ENCODE measurements at places on chromosomes 6 and 20.

DNA sequence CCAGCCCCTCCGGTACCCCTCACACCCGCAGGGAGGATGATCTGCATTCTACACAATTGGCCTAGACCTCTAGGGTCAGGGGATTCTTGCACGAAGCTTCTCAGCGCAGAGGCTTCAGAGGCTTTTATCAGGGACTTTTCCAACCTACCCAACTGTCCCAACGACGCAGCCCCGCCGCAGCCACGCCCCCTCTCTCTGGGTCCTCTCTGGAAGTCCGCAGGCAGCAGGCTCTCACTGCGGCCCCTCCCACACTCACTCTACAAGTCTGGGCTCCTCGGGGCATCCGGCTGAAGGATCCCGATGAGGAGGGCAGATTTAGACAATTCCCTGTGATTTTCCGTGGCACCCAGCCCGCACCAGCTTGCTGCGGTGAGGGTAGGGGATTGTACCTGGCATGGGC, 227.7 kb upstream of the RNF24 start:
- H3K4me1 ChIP-seq: no peaks in the 10 kb centered on the region
- peak; percentile 38 for DNase-seq
- H3K27ac ChIP-seq: no peak overlapping the region
- no peak overlapping the region for H3K4me3 ChIP-seq

DNA sequence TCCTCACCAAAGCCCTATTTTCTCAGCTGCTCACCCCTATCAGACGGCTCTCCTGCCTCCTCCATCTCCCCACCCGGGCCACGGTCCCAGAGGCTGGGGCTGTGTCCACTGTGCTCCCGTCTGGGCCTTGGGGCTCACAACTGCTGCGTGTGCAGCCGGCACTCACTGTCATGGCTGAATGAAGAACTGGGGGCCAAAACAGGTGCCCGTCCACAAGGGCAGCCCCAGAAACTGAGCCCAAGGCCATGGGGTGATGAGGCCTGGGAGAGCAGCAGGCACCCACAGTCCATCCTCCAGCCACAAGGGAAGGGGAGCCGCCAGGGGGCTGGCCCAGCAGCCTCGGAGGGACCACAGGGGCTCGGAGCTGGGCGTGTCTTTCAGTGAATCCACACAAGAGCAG, 159.5 kb downstream of the DLL1 start:
- H3K4me1 ChIP-seq: peaks cover 2% of the 10 kb centered on the region
- no peak overlapping the region for H3K27ac ChIP-seq
- DNase-seq: no peak
- no peak overlapping the region for H3K4me3 ChIP-seq
- H3K27me3 ChIP-seq: peaks cover 2% of the 10 kb centered on the region
- no peaks in the 10 kb centered on the region for H3K36me3 ChIP-seq

DNA sequence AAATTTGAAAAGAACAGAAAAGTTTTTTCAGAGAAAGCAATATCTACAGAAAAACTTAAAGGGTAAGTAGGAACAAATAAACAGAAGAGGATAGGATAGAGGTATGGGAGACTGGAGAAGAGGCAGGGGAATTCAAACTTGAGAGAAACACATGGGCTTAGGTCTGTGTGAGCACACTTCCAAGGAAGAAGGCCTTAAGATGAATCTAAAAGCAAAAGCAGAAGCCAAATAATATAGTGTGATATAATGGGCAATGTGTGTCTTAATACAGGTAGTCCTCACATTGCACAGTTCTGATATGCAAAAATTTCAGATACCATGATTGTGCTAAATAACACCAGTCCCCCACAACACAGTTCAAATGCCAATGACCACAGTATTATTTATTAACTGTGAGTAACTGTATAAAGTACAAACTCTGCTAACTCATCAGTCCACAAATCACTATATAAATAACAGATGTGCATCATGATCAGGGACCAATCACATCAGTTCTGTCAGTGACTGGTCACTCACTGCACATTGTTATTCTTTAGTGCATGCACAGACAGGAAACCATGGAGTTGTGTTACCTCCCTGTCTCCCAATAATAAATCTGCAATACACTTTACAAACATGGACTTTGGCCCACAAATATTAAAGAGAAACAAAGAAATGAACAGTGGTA, 18.6 kb downstream of the SNX14 start:
- no peaks in the 10 kb centered on the region for H3K27me3 ChIP-seq
- no peak overlapping the region for H3K4me3 ChIP-seq
- no peaks in the 10 kb centered on the region for H3K4me1 ChIP-seq
- no peak for DNase-seq
- no peak overlapping the region for H3K27ac ChIP-seq

DNA sequence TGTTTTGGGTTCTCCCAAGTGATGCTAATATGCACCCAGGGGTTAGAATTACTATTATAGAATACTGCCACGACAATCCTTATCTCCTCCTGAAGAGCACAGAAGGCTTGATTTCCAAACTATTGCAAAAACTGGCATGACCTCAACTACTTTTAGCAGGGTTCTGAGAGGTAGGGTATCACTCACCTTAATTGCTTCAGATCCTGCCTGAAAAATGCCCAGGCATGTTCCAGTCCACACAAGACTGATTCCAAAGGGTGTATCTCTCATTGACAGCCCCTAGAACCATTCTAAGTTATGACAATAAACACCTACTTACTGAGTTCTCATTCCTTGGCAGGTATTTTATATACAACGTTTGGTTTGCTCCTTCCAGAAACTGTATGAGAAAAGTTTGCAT, 5.0 kb upstream of the DSE start:
- H3K27ac ChIP-seq: no peak overlapping the region
- peaks cover 4% of the 10 kb centered on the region for H3K4me1 ChIP-seq
- H3K27me3 ChIP-seq: peaks cover 3% of the 10 kb centered on the region
- no peak for DNase-seq

GRCh38 chr20:62498874-62499273, 23.1 kb upstream of the GATA5 start:
- H3K27ac ChIP-seq: no peak overlapping the region
- H3K36me3 ChIP-seq: no peaks in the 10 kb centered on the region
- DNase-seq: no peak
- H3K4me1 ChIP-seq: peaks cover 15% of the 10 kb centered on the region

DNA sequence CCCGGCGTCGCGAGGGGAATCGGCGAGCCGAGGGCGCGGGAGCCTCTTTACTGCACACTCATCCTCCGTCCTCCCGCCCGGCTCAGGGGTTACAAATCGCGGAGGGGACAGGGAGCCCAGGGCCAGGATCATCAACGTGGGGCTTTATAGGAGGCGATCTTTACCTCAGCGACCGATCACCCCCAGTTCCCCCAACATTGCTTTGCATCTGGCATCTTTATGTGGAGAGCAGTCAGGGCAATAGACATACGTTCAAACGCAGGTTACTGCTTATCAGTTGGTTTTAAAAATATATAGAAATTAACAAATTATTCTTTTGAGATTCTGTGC, 634 bp downstream of the HSF2 start:
- peak overlapping the region; percentile 95 for H3K27ac ChIP-seq
- DNase-seq: no peak
- H3K4me1 ChIP-seq: peaks cover 8% of the 10 kb centered on the region
- H3K27me3 ChIP-seq: peaks cover 1% of the 10 kb centered on the region
- H3K4me3 ChIP-seq: peak overlapping the region; percentile 97

GRCh38 chr6:123091896-123092271, 95.8 kb downstream of the CLVS2 start:
- H3K27me3 ChIP-seq: no peaks in the 10 kb centered on the region
- DNase-seq: no peak
- no peak overlapping the region for H3K27ac ChIP-seq
- no peak overlapping the region for H3K4me3 ChIP-seq

- DNase-seq: no peak
- no peak overlapping the region for H3K27ac ChIP-seq
- H3K27me3 ChIP-seq: peaks cover 1% of the 10 kb centered on the region
- no peak overlapping the region for H3K4me3 ChIP-seq
Observed at GRCh38 chr20:61895686-61896057, 170.0 kb downstream of the TAF4 start.

- H3K4me1 ChIP-seq: no peaks in the 10 kb centered on the region
- H3K27me3 ChIP-seq: no peaks in the 10 kb centered on the region
- no peak for DNase-seq
Observed at GRCh38 chr6:75044846-75045245, 161.0 kb downstream of the COL12A1 start.

- peaks cover 4% of the 10 kb centered on the region for H3K36me3 ChIP-seq
- peaks cover 3% of the 10 kb centered on the region for H3K27me3 ChIP-seq
- H3K27ac ChIP-seq: peak overlapping the region; percentile 12
- H3K4me3 ChIP-seq: no peak overlapping the region
- no peak for DNase-seq
Observed at GRCh38 chr6:159002432-159003155, 2.6 kb upstream of the RSPH3 start.

DNA sequence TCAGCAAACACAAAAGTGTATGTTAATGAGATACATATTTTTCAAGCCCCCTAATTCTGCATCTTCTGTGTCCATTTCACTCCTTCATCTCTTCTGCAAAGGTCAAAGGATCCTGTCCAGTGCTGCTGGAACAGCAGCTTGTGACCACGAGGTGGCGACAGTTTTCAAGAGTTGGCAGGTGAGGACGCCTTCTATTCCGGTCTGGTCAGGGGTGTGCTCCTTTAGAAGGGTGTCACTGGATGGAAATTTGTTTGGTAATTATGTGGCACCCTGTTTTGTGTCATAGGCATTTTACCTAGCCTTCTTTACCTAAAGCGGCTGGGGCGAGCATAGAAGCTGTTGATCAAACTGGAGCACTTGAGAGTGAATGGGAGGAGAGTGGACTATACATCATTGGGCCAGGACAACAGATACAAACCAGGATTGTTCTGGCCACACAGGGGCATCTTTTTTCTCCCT, 32.9 kb upstream of the ERVFRD-1 start:
- no peaks in the 10 kb centered on the region for H3K4me1 ChIP-seq
- H3K27ac ChIP-seq: no peak overlapping the region
- no peaks in the 10 kb centered on the region for H3K36me3 ChIP-seq
- H3K27me3 ChIP-seq: no peaks in the 10 kb centered on the region

GRCh38 chr6:35522660-35523658, 10.3 kb upstream of the TULP1 start:
- no peak overlapping the region for H3K27ac ChIP-seq
- H3K27me3 ChIP-seq: peaks cover 4% of the 10 kb centered on the region
- no peaks in the 10 kb centered on the region for H3K36me3 ChIP-seq
- peaks cover 2% of the 10 kb centered on the region for H3K4me1 ChIP-seq

GRCh38 chr20:50721881-50722281, 9.5 kb upstream of the PARD6B start:
- H3K27me3 ChIP-seq: no peaks in the 10 kb centered on the region
- no peak overlapping the region for H3K4me3 ChIP-seq
- no peak overlapping the region for H3K27ac ChIP-seq
- H3K36me3 ChIP-seq: no peaks in the 10 kb centered on the region

- H3K27ac ChIP-seq: no peak overlapping the region
- DNase-seq: no peak
- no peaks in the 10 kb centered on the region for H3K4me1 ChIP-seq
- peaks cover 3% of the 10 kb centered on the region for H3K27me3 ChIP-seq
- H3K36me3 ChIP-seq: no peaks in the 10 kb centered on the region
Observed at GRCh38 chr20:48886811-48887210, 34.7 kb upstream of the ARFGEF2 start.

GRCh38 chr6:143262859-143263258, 187.6 kb downstream of the ADAT2 start:
- no peak overlapping the region for H3K27ac ChIP-seq
- H3K4me3 ChIP-seq: no peak overlapping the region
- H3K4me1 ChIP-seq: peaks cover 3% of the 10 kb centered on the region
- no peaks in the 10 kb centered on the region for H3K36me3 ChIP-seq
- no peak for DNase-seq
- peaks cover 2% of the 10 kb centered on the region for H3K27me3 ChIP-seq

All from glutamatergic neuron (in vitro differentiated cells).